ENCODE measurements at places on chromosomes 1 and 21.
A peak's percentile ranks its signal among the peaks of the same experiment; 100 is the strongest.

- DNase-seq, result peak; percentile 48
Measured at GRCh38 chr1:218671573-218671972, 326.4 kb downstream of the TGFB2 start.

GRCh38 chr1:240613356-240614142 lies 1.6 kb upstream of the GREM2 start:
- no peak for DNase-seq

DNA sequence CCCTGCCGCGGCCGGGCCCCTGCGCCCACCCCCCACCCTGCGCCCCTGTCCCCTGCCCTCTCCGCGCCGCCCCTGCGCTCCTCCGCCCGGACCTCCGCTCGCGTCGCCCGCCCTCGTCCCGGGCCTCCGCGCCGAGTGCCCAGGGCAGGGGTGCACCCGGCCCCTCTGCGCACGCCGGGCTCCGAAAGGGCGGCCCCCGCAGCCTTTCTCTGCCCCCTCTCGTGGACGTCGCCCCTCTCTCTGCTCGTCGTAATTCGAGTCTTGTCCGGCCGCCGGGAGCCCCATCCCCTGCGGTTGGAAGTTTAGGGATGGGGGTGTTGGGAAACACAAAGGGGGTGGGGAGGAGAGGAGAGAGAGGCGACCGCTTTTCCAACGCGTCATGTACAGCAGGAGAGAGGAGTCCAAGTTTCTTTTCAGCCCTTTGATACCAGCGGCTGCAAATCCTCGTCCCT lies 407 bp downstream of the GALNT2 start:
- no peak for DNase-seq

DNA sequence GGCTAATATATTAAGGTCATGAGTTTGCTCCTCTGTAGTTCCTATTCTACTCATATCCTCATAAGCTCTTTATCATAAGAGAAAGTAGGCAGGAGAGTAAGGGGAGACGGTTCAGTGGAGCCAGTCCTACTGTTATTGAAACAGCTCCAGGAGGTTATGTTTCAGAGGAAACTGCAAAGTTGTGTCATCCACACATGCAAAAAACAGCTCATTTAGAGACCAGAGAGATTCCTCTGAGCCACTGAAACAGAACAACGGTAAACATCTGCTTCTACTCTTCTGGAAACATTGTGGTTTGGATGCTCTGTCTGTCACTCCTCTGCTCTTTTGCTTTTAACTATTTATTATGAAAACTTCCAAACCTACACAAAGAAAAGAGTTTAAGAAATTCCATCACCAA lies 66.3 kb upstream of the PPP2R5A start:
- DNase-seq, result no peak

DNA sequence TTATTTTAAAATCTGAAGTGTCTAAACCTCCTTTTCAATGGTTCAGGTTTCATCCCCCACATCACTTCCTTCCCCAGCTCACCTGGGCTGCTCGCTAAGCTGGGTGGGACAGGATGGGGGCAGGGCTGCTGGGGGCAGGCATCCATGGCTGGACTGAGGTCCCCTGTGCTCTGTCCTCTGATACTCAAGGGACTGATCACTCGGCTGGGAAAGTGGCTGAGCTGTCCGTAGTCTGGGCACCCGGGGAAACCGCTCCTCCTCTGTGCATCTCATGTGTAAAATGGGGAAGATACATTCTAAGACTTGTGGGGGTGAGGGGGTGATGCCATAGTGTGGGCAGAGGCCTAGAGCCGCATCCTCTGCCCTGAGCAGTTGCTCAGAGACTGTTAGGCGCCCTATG lies 411.2 kb downstream of the MATN1 start:
- DNase-seq, result no peak

- no peak for DNase-seq
Measured at GRCh38 chr1:26701995-26702679, 6.3 kb downstream of the ARID1A start.

DNA sequence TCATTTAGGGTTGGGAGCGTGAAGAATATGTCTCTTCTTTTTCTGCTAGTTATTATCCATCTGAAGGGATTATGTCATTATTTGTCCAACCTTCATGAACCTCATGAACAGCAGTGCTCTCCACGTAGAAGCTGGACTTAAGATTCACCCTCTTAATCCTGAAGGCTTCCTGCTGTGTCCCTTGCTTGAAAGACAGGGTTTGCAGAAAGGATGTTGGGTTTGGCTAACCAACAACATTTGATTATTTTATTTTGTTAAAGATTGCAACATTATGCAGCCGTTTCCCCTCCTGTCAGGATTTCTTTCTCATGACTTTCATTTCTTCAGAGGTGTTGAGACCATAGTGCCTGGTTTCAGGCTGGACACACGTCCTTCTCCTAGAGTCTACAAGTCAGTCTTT lies 75.2 kb downstream of the NGF start:
- DNase-seq, result no peak

DNA sequence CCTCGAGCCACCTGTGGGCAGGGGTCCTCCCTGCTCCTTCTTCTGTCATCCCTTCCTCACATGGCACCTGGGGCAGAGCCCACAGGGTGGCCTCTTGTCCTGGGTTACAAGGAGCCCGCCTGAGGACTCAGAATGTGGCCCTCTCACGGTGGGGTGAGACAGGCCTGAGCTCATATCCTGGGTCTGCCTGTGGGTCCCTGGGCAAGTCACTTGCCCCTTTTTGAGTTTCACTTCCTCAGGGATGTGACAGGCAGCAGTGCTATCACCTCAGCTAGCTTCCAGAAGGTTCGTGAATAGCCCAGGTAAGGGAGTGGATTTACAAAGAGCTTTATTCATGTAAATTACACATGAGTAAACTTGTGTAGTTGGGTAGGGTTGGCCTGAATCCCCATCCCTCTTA lies 33.5 kb downstream of the HTR6 start:
- DNase-seq, result no peak

Measured in NCI-H1092 (cell line).